Fibroblast of villous mesenchyme (primary cell): ENCODE measurements at places on chromosomes 16 and 17. TPM values are rescaled to one million over a fixed set of nuclear protein-coding genes. Genes with fewer than 3 reads are reported as not detected.

LDHD gene
- total RNA-seq: 0.64 and 0.86 TPM in 2 replicates

PLD6 gene
- 4.8 and 5.6 TPM in 2 replicates for total RNA-seq

UBFD1 gene
- total RNA-seq: 90.8 and 137 TPM in 2 replicates

RUNDC3A gene
- under 0.01 TPM in 1 of 2 replicates, not detected in the other for total RNA-seq

MMP28 gene
- total RNA-seq: under 0.01 TPM in 2 replicates

ESRP2 gene
- under 0.01 and 0.86 TPM in 2 replicates for total RNA-seq

ASGR1 gene
- total RNA-seq: 0.43 and 0.64 TPM in 2 replicates

- no peak for DNase-seq
Observed at GRCh38 chr16:10966129-10966528, 21.8 kb downstream of the CLEC16A start.

DNA sequence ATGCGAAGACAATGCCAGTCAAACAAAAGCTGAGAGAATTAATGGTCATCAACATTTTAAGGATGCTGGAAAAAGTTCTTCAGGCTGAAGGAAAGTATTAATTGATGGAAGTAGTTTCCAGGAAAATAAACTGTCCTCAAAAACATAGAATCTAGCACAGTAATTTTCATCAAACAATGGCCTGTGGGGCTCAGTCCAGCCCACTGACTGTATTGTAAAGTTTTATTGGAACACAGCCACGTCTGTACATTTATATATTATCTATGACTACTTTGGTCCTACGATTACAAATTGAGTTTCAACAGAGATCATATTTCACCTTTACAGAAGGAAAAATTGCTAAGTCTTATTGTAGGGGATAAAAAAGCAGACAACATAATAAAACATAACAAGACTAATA is 484.5 kb downstream of the KCNJ2 start:
- no peak for DNase-seq

DNA sequence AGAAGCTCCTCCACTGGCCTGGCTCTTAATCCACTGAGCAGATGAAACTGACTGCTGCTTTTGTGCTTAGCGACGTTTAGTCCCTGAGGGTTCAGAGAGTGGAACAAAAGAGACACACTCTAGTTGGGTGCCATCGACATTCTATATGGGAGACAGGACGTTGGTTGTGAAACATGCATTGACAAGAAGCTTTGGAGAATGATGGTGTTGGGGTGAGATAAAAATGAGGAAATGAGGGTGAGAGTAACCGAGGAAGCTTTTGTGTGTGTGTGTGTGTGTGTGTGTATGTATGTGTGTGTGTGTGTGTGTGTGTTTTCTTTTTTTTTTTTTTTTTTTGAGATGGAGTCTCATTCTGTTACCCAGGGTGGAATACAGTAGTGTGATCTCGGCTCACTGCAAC is 89.5 kb downstream of the ABCC1 start:
- DNase-seq: no peak

GRCh38 chr16:72134507-72134906 is 37.4 kb downstream of the PMFBP1 start:
- DNase-seq: no peak

DNA sequence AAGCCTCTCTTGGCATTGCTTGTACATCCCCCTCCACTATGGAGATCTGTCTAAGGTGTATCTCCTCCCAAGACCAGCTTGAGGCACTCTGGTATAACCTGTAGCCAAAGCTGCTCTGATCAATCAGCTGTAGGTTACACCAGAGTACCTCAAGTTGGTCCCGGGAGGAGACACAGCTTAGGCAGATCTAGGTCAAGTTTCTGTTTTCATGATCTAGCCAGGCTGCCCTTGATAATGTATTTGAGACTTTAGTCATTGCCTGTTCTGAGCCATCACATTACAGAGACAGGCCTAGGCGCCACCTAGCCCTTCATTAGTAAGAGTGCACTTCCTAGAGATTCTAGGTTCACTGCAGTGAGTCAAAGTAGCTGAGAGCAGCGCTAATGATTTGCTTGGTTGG is 31.4 kb downstream of the ASGR1 start:
- no peak for DNase-seq

DNA sequence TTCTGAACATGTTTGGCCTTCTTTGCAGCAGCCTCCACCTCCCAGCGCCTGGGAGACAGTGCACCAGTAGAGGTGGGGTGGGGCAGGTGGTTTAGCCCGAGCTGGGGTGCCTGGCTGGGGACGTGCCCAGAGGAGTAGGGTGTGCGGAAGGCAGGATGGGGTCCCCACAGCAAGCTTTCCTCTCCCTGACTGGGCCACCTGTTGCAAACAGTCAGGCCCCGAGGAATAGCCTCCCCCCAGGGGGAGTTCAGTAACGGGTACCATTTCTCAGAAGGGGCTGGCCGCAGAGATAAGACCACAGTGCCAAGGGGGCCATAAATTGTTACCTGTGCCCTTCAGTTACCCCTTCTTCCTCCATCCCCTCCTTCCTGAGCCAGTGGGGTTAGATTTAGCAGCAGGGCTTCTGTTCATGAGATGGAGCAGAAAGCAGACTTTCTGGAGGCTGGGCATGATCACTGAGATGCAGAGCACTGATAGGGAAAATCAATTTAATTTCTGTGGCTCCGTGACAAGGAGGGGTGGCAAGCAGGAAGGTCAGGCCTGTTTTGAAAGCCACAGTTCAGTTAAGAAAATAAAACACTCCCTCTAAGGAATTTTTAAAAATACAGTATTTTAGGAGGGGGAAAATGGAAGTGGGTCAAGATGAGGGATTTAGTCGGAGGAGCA is 181.9 kb downstream of the MSI2 start:
- no peak for DNase-seq

DNA sequence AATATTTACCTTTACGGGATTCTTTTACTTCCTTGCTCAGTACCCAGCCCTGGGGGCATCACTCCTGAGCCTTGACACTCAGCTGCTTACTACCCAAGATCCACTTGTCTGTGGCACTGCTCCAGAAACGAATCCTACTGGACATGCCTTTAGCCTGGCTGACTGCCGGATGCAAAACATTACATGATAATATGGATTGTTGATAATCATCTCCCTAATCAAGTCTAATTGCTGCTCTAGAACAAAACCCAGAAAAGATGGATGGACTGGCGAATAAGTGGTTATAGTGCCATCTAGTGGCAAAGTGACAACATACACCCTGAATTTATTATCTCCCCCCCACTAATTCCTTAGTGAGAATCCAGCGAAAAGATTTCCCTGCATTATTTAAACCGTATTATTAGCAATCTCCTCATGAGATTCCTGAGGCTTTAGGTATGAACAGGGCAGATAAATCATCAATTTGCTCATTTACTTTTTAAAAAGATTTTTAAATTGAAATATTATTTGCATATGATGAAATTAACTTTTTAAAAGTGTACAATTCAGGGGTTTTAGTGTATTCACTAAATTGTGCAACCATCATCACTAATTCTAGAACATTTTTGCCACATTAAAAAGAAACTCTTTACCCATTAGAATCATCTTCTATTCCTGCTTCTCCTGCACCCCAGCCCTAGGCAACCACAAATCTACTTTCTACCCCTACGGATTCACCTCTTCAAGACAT is 61.6 kb downstream of the RGS9 start:
- peak; percentile 75 for DNase-seq

GRCh38 chr16:74679983-74680382 is 13.3 kb upstream of the RFWD3 start:
- DNase-seq: no peak

DNA sequence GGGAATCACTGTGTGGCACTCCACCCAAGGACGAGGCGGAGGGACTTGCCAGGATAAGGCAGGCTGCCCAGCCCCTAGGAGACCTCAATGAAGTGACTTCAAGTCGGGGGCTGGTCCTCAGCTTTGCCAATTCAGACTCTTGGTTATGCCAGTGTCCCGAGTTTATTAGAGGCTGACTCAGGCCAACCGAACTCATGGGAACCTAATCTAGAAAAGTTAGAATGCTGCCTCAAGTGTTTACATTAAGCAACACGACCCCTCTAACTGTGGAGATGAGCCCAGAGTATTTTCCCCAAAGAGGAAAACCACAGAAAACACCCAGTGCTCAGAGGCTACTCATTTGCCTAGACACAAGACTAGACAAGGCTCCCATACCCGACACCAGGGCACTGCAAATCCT is 1.1 kb upstream of the TEKT3 start:
- DNase-seq: peak; percentile 53

DNA sequence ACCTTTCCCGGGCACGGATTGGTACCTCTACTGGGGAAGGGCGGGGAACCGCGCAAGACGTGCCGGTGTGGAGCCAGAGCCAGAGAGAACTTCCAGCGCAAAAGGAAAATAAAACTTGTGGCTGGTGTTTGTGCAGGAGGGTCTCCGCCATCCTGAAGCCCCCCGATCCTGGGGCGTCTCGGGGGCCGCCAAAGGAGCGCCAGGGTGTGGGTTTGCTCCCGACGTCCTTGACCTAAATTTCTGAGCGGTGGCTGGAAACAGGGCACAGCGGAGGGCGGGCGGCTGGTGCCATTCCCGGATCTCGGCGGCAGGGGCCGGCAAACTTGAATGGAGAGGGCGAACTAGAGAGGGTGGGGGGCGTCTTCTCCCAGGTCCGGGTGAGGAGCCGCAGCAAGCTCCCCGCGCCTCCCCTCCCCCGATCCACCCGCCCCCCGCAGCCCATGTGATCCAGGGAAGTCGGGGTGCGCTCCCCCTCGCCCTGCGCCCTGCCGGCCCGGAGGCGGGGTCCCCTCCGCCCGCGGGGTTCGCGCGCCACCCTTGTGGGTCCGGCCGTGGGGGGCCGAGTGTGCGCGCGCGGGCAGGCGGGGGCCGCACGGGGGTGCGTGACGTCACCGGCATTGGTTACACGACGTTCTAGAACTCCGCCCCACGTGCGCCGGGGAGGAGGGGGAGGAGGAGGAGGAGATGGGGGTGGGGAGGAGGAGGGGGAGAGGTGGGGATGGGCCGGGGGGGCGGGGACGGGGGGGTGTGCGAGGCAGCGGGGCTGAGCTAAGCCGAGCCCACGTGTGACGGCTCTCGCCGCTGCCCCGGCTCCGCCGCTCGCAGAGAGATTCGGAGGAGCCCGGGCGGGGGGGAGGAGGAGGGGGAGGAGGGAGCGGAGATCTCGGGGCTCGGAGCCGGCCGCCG is at the start of gene MSI2:
TSS of gene MSI2 (plus strand) at position 748 of the 906 bp plus-strand sequence. CDS start 220 bp downstream, outside the sequence.
- DNase-seq: peak; percentile 88

- peak; percentile 63 for DNase-seq
Observed at GRCh38 chr16:25014500-25015147, 545 bp downstream of the ARHGAP17 start.

GRCh38 chr17:67779098-67779672 is 46.1 kb upstream of the BPTF start:
- peak; percentile 84 for DNase-seq

GRCh38 chr17:55490376-55490775 is 20.9 kb downstream of the SMIM36 start:
- no peak for DNase-seq

DNA sequence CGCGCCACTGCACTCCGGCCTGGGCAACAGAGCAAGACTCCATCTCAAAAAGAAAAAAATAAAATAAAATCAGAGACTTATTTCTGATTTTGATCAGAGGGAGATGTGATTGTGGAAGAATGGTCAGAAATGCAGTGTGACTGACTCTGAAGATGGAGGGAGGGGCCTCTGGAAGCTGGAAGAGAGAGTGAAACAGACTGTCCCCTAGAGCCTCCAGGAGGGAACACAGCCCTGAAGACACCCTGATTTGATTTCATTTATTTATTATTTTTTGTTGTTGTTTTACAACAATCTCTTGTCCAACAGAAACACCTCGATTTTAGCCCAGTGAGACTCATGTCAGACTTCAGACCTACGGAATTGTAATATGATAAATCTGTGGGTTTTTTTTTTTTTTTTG is 26.1 kb downstream of the BCL7C start:
- no peak for DNase-seq

- DNase-seq: peak; percentile 44
Observed at GRCh38 chr17:63369233-63369632, 76.9 kb downstream of the CYB561 start.

GRCh38 chr17:5971969-5972368 is 98.2 kb upstream of the WSCD1 start:
- no peak for DNase-seq

DNA sequence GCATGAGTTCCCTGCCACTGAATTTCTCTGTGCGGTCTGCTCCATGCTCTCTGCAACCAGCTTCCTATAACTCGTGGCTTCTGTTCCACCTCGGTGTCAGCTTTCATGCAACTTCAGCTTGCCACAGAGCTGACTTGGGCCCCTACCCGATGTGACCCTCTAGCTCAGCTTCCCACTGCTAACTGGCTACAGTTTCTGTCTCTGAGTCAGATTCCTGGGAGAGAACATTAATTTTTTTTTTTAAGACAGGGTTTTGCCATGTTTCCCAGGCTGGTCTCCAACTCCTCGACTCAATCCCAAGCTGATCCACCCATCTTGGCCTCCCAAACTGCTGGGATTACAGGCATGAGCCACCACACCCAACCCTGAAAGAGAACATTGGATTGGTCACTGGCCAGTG is 35.5 kb upstream of the PSMD7 start:
- DNase-seq: no peak

DNA sequence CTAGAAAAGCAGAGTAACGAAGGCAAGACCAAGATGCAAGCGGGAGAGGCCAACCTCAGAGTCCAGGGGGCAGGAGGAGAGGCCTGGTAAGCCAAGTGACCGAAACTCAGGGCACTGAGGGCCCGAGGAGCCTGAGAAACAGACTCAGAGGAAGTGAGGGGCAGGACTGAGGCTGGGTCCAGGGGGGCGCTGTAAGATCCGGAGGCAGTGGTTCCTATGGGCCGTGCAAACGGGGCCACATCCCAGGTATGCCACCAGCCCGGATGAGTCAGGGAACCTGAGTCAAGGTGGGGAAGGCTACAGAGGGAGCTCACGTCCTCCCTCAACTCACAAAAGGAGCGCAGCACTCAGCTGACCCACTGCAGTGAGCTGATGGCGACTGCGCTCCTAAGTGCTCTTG is 8.3 kb downstream of the ZDHHC7 start:
- DNase-seq: no peak

DNA sequence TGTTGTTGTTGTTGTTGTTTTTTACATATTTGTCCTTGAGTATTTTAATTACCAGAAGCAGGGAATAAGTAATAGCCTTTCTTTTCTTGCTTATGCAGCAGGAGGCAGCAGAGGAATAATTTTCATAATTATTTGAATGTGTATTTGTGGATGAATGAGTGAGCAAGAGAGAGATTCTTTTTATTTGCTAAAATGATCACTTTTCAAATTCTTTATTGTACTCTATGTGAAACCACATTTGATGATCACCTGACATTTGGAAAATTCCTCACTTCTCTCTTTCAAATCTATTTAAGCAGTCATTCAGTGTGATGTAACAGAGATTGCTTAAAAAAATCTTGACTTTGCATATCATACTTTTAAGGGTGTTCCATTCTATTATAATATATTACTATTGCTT is 223.6 kb downstream of the BCAS3 start:
- DNase-seq: peak; percentile 16
